ENCODE measurements at places on chromosomes 11 and 22.

- DNase-seq = no peak
Measured at GRCh38 chr11:132217856-132218255, 847.4 kb downstream of the NTM start.

GRCh38 chr11:133202816-133203215 is 329.5 kb downstream of the OPCML start:
- DNase-seq = no peak

GRCh38 chr22:45064313-45065278 is 54.8 kb upstream of the PHF21B start:
- DNase-seq = peak; percentile 85

DNA sequence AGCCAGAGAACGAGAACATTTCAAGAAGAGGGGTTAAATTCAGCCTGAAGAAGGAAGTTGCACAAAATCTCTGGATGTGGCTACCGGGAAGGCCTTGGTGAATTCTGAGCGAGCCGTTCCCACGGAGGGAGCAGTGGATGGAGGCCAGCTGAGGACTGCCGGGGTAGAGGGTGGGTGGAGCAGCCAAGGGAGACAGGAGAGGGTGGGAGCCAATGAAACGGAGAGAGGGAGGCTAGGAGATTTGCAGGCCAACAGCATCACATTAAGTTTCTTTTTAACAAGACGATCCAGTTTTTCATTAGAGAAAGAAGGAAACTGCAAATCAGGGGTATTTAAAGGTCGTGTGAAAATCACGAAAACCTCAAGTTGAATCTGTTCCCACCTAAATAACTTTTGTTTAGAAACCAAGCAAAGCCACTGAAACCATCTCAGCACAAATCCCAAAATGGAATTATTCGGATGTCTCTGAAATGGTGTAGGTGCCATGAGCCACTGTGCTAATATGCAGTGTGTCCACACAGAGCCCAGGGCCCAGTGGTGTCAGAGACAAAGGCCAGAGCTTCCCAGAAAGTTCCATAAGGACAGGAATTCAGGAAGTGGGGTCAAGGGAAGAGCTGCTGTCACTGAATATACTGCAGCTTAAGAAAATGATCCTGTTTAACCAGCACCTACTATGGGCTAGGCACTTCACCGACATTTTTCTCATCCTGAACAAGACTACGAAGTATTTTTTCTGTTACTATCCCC is 59.7 kb upstream of the SLC35C1 start:
- no peak for DNase-seq
